ENCODE measurements at places on chromosomes 6 and 20.

- no peak for DNase-seq
Measured at GRCh38 chr6:97812940-97813339, 529.9 kb upstream of the MMS22L start.

DNA sequence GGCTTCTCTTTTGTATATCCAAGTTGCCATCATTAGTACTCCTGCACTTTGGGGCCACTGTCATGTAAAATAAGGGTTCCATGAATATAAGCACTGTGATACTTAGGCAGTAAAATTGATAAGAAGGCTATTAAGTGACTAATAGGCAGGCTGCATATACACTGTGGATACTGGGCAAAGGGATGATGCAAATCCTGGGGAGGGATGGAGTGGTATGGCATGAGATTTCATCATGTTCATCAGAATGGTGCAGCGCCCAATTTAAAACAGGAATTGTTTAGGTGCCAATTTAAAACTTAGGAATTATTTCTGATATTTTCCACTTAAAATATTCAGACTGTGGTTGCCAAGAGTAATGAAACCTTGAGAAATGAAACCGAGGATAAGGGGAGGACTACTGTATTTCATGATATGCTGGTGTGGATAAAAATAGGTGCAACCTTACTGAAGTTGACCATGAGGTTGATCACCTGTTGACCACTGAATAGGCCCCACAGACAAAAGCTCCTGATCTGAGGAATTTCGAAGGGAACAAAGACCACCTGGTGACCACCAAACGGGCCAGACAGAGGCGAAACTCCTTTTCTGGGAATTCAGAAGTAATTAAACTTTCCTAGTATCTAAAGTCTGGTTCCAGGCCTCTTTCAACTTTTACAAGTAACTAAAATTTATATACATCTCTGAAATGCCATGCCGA lies 4.9 kb upstream of the TRIM39 start:
- DNase-seq: no peak

- DNase-seq: no peak
Measured at GRCh38 chr20:57818418-57819181, 108.8 kb upstream of the PMEPA1 start.

DNA sequence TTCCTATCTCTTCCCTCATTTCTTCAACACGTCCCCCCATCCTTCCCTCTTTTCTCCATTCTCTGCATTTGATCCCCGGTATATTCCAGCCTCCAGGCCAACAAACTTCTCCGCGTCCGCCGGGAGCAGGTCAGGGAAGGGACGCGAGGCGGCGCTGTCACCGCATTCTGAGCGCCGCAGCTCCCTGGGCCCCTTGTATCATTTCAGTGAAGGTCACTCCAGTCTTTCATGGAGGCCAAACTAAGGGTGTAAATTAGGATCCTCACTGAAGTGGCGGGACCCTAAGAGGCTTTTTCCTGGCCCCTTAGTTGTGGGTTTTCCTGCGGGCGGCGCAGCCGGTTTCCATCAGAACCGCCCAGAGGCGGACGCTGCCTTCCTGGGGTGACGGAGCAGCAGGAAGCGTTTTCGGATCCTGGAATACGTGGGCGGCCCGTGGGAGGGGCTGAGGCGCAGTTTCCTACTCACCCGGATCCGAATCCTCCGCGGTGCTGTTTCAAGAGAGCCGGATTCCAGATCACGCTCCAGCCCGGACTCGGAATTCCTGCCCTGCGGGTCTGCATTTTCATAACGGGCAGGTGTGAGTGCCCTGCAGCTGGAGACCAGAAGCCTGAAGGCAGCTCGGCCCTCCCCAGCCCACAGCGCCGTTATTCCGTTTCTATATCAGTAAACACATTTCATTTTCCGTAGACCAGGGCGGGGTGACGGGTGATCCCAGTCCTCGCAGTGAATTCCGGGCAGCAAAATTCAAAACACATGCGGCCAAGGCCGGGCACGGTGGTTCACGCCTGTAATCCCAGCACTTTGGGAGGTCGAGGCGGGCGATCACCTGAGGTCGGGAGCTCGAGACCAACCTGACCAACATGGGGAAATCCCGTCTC lies 3.6 kb upstream of the MICA start:
- DNase-seq: peak; percentile 47

- no peak for DNase-seq
Measured at GRCh38 chr6:162124710-162125435, 602.7 kb downstream of the PRKN start.

GRCh38 chr6:76866091-76866915 lies 597.0 kb downstream of the HTR1B start:
- no peak for DNase-seq

DNA sequence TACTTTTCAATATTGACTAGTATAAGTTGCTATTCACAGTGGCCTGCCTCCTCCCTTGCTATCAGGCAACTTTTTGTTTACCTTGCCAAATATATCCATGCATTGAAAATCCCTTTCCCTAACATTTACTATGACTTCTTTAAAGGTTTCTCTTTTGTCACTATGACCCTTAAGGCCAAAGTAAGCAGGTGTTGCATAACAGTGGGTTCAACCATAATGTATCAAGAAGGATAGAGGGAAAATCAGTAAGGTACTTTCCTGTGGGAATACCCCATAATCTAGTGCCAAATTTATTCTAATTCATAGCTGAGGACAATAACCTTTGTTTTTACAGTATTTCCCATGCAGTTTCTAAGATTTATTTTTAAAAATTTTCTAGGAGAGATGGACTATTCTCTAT lies 527.6 kb downstream of the CDKAL1 start:
- DNase-seq: no peak

GRCh38 chr6:97586344-97586743 lies 303.3 kb upstream of the MMS22L start:
- DNase-seq: no peak

- no peak for DNase-seq
Measured at GRCh38 chr6:71665931-71666330, 220.4 kb upstream of the RIMS1 start.

DNA sequence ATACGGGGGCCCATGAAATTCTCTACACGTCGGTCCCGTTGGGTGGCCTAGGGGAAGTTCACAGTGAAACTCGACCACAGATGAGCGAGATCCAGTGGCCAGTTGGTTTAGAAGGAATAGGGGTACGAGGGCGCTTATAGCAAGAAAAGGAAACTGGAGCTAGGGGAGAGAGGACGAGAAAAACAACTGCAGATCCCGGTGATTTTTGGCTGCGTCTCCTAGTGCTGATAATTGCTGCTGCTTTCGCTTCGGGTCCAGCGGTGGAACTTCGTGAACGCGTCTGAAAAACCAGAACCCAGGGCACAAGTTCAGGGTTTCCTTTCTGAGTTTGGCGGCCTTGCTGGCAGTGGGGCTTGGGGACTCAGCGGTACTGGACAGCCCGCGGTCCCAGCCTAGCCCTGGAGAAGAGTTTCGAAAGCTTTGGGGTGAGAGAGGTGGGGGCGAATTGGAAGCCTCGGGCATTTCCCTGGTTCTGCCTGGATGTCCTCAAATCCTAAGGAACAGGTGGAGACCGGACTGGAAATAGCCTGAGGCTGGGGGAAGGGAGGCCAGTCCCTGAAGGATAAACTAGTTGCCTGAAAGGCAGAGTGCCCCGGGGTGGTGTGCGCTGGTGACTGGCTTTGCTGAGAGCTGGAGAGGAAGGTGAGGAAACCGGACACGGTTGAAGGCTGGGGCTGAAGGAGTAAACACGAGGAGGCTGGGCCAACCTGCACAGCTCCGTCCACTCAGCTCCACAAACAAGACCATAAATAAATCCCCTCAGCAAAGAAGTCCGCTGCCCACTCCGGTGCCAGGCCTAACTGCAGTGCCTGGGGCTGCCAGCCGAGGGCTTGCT lies 793 bp downstream of the GMPR start:
- no peak for DNase-seq

DNA sequence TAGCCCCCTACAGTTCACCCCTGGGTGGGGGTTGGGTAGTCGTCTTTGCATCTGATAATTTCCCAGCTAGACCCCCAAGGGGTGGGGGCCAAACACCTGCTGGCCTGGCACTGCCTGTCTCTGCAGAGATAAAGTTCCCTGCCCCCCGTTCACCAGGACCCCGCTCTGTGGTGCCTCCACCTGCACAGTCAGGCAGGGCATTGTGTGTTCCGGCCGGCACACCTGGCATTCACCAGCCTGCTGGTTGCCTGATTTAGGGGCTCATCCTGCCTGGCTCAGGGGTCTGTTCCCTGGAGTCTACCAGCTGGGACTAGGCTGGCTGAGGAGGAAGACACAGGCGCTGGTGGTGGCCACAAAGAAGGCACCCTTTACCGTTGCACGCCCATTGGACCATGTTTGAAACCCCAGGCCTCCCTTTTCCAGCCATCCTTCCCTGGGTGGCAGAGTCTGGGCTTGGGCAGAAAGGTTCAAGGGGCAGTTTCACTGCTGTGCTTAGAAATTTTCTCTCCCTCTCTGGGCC lies 30.8 kb upstream of the SCRT2 start:
- no peak for DNase-seq

- DNase-seq: no peak
Measured at GRCh38 chr20:4946986-4947385, 54.3 kb downstream of the SLC23A2 start.

DNA sequence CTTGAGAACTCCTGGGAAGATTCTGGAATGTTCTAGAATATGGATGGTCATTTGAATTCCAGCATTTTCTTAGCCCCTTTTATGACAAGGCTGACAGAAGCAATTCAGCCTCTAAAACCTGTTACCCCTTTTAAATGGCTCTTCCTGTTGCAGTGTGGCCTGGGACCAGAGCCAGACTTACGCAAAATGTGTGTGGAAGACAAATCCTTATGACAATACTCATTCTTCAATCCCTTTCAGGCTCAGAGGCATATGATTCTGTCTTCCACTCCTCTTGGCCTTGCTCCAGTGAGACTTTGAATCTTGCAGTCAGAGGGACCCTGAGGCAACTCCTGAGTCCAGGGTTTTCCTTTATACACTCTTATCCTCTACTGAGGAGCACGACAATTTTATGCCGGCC lies 287.0 kb downstream of the CLIC5 start:
- DNase-seq: no peak

GRCh38 chr20:36216314-36217025 lies 19.8 kb upstream of the AAR2 start:
- DNase-seq: no peak

GRCh38 chr6:113723182-113723581 lies 134.0 kb upstream of the MARCKS start:
- no peak for DNase-seq

GRCh38 chr6:100491952-100492670 lies 27.4 kb upstream of the SIM1 start:
- DNase-seq: no peak

- peak; percentile 57 for DNase-seq
Measured at GRCh38 chr6:142474531-142475289, 172.9 kb downstream of the ADGRG6 start.

All from NCI-H1105 (cell line).